ENCODE measurements at places on chromosomes 6 and 20. TPM values are rescaled to one million over a fixed set of nuclear protein-coding genes. Genes with fewer than 3 reads are reported as not detected.
A peak's percentile ranks its signal among the peaks of the same experiment; 100 is the strongest.

- H3K4me1 ChIP-seq, result no peaks in the 10 kb centered on the region
- DNase-seq, result no peak
- H3K4me3 ChIP-seq, result no peak overlapping the region
- no peak overlapping the region for H3K27ac ChIP-seq
Measured at GRCh38 chr6:44177691-44178423, 19.2 kb downstream of the CAPN11 start.

Gene PBOV1
- not detected for total RNA-seq

- peak overlapping the region; percentile 96 for H3K4me3 ChIP-seq
- H3K36me3 ChIP-seq, result no peaks in the 10 kb centered on the region
- peak overlapping the region; percentile 90 for H3K27ac ChIP-seq
Measured at GRCh38 chr6:26158076-26158580, 70.9 kb downstream of the HFE start.

Gene PTPRA
- total RNA-seq, result 59.5 TPM

Gene TINAG
- not detected for total RNA-seq

DNA sequence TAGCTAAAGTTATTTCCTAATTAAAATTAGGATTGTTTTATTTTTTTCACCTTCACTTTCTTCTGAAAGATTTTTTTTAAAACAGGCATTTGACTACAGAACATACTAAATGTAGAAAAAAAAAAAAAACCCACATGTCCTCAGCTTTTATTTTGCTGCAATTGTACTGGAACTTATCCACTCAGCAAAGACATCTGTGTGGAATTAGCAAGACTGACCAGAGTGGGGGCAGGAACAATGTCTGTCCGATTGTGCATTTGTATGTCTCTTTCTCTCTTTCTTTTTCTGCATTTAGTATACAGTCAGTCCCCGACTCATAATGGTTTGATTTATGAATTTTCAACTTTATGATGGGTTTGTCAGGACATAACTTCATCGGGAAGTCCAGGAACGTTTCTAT is 77.3 kb downstream of the CHD6 start:
- peaks cover 5% of the 10 kb centered on the region for H3K4me1 ChIP-seq
- no peak overlapping the region for H3K27ac ChIP-seq
- no peaks in the 10 kb centered on the region for H3K27me3 ChIP-seq

Gene DLK2
- 2.2 TPM for total RNA-seq

DNA sequence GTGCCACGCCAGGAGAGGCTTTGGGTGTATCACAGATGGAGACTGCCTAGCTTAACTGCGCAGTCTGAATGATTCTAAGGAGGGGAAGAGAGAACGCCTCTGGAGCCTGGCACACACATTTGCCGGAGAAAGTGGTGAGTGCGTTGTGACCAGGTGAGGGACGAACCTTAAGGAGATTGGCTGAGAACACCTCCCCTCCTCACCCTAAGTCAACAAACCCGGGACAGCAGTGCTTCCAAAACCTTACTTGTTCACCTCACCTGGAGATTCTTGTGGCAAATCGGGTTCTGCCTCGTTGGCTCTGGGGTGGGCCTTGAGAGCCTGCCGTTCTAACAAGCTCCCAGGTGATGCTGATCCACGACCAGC is 9.4 kb downstream of the SYNJ2 start:
- H3K27ac ChIP-seq, result no peak overlapping the region
- peaks cover 26% of the 10 kb centered on the region for H3K4me1 ChIP-seq
- peaks cover 7% of the 10 kb centered on the region for H3K27me3 ChIP-seq

Gene BAK1
- 11.5 TPM for total RNA-seq

- peaks cover 11% of the 10 kb centered on the region for H3K4me1 ChIP-seq
- no peak overlapping the region for H3K4me3 ChIP-seq
- H3K27ac ChIP-seq, result no peak overlapping the region
- no peak for DNase-seq
- H3K36me3 ChIP-seq, result no peaks in the 10 kb centered on the region
Measured at GRCh38 chr6:16503970-16504415, 257.3 kb downstream of the ATXN1 start.

- DNase-seq, result no peak
- no peaks in the 10 kb centered on the region for H3K36me3 ChIP-seq
- H3K27ac ChIP-seq, result no peak overlapping the region
- no peak overlapping the region for H3K4me3 ChIP-seq
- H3K4me1 ChIP-seq, result peaks cover 5% of the 10 kb centered on the region
- peaks cover 20% of the 10 kb centered on the region for H3K27me3 ChIP-seq
Measured at GRCh38 chr20:32649697-32650400, 23.9 kb downstream of the C20orf203 start.

Gene TFAP2B
- total RNA-seq, result not detected

Gene UBE2V1
- 149 TPM for total RNA-seq

DNA sequence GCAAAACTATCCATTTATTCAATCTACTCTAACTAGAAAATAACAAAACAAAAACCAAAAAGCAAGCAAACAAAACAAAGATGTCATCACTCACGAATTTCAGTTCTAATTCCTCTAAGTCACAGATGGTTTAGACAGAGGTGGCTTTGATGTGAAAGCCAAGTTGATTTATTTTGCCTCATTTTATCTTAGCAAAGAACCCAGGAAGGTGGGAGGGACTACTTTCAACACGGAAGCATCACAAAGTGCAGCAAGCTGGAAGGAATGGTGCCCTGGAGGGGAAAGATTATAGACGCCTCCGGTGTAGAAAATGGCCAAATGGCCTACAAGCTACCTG is 88.4 kb downstream of the LAMP5 start:
- no peak for DNase-seq
- no peak overlapping the region for H3K4me3 ChIP-seq
- peaks cover 3% of the 10 kb centered on the region for H3K27me3 ChIP-seq
- H3K27ac ChIP-seq, result no peak overlapping the region
- H3K36me3 ChIP-seq, result no peaks in the 10 kb centered on the region

- DNase-seq, result no peak
- H3K4me3 ChIP-seq, result no peak overlapping the region
- peaks cover under 1% of the 10 kb centered on the region for H3K36me3 ChIP-seq
Measured at GRCh38 chr6:7721649-7722048, 4.2 kb upstream of the BMP6 start.

- DNase-seq, result no peak
- H3K27me3 ChIP-seq, result no peaks in the 10 kb centered on the region
- H3K27ac ChIP-seq, result no peak overlapping the region
- peaks cover 6% of the 10 kb centered on the region for H3K36me3 ChIP-seq
Measured at GRCh38 chr6:163643866-163644265, 229.3 kb downstream of the QKI start.

DNA sequence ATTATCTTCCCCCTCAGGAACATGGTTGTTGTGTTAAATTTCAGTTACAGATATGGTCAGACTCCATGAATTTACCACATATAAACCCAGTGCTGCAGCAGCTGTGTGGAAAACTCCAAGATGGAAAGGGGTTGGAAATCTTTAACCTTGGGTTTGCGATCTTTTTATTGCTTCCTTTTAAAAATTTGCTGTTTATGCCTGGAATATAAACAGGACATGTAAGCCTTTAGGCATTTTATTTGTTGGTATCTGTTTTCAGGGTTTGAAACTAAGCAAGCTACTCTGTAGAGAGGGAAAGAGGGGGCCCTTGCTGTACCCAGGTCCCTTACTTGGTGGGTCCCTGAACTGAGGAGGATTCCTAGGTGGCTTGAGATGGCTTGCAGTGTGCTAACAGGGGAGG is 778 bp downstream of the PKIG start:
- no peak for DNase-seq
- no peaks in the 10 kb centered on the region for H3K36me3 ChIP-seq
- H3K27me3 ChIP-seq, result no peaks in the 10 kb centered on the region
- H3K27ac ChIP-seq, result no peak overlapping the region

Gene RAD21L1
- total RNA-seq, result not detected

DNA sequence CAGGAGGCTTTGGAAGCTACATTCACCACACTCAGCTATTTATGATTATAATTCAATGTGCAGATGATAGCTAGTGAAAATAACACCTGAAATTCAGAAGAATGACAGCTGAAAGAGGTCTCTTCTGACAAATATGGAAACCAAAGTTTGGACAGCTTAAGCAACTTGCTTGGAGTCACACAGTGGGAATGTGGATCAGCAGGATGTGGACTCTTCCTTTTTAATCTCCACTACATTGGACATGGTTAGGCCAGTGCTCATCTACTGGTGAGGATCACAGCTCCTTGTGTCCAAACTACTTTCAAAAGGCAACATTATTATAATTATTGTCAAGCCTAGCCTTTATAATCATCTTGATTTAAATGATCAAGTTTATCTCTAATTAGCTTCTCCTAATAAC is 10.4 kb downstream of the TRAPPC3L start:
- H3K27ac ChIP-seq, result no peak overlapping the region
- H3K27me3 ChIP-seq, result no peaks in the 10 kb centered on the region
- DNase-seq, result no peak

DNA sequence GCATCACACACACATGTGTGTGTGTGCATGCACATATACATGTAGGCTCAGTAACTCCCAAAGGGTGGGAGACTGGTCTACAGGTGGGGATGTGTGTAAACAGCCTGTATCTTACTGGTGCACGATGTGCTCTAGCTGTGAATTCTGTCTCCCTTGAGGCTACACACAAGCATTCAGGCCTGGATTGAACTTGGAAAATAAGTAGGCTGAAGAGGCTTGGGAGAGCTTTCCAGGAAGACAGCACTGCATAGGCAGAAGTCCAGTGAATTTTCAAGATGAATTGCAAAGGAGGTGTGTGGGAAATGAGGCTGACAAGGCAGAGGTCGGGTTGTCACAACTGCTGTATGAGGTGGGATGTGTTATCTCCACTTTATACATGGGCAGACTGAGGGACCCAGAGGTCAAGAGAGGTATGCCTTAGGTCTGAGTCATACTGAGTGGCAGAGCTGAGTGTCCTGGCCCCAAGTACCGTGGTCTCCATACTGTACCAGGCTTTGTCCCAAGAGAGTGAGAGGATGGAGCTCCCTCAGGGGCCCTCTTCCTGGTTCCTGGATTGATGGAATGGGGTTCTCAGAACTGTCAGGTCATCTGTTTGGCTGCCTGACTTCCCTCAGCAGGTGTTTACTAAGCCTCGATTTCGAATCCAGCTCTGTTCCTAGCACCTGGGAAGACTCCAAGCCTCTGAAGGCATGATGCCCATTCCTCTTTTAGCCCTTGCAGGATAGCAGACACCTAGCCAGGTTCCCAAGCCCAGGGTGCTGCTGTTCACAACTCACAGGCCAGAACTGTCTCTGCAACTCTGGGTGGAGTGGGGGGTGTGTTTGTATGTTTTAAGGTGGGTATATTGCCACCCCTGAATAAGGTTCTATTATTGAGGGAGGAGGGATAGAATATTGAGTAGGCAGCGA is 14.4 kb downstream of the SNPH start:
- H3K27me3 ChIP-seq, result no peaks in the 10 kb centered on the region
- H3K36me3 ChIP-seq, result no peaks in the 10 kb centered on the region
- no peak for DNase-seq

Gene SLC2A4RG
- total RNA-seq, result 47.9 TPM

- H3K4me1 ChIP-seq, result no peaks in the 10 kb centered on the region
- no peak for DNase-seq
- no peak overlapping the region for H3K27ac ChIP-seq
- H3K4me3 ChIP-seq, result no peak overlapping the region
- H3K27me3 ChIP-seq, result no peaks in the 10 kb centered on the region
- H3K36me3 ChIP-seq, result no peaks in the 10 kb centered on the region
Measured at GRCh38 chr6:5339786-5340185, 78.5 kb downstream of the FARS2 start.

- H3K27me3 ChIP-seq, result peaks cover 5% of the 10 kb centered on the region
- no peak overlapping the region for H3K4me3 ChIP-seq
- H3K36me3 ChIP-seq, result peaks cover 7% of the 10 kb centered on the region
- H3K4me1 ChIP-seq, result no peaks in the 10 kb centered on the region
- H3K27ac ChIP-seq, result no peak overlapping the region
Measured at GRCh38 chr20:48538856-48539255, 288.9 kb downstream of the PREX1 start.

Gene CEP85L
- total RNA-seq, result 51.5 TPM

DNA sequence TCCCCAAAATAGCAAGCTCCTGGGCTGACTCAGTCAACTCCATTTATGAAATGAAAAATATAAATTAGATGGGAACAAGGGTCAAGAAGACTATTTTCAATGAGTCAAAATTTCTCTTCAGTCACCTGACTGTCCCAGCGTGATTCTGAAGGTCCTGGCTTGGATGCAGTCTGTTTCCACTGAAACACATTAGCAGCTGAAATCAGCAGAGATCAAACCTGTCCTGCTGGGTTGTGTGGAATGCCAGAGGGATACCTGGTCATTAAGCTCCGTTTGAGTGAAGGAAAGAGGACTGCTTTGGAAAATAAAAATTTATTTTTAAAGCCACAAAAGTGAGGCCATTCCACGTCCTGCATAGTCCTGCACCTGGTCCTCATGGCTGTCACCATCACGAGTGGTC is 37.4 kb downstream of the PXDC1 start:
- H3K27me3 ChIP-seq, result no peaks in the 10 kb centered on the region
- H3K4me3 ChIP-seq, result no peak overlapping the region
- no peak for DNase-seq
- no peaks in the 10 kb centered on the region for H3K4me1 ChIP-seq
- no peak overlapping the region for H3K27ac ChIP-seq
- no peaks in the 10 kb centered on the region for H3K36me3 ChIP-seq

GRCh38 chr20:34017610-34018009 is 23.9 kb downstream of the RALY start:
- H3K27me3 ChIP-seq, result peaks cover 3% of the 10 kb centered on the region
- DNase-seq, result no peak
- H3K27ac ChIP-seq, result peak overlapping the region; percentile 73

- peaks cover 31% of the 10 kb centered on the region for H3K27me3 ChIP-seq
- H3K4me3 ChIP-seq, result peak overlapping the region; percentile 87
- H3K27ac ChIP-seq, result no peak overlapping the region
- no peaks in the 10 kb centered on the region for H3K36me3 ChIP-seq
- DNase-seq, result no peak
Measured at GRCh38 chr6:133896344-133896721, 7.4 kb downstream of the TCF21 start.

Gene OR2H1
- total RNA-seq, result not detected

DNA sequence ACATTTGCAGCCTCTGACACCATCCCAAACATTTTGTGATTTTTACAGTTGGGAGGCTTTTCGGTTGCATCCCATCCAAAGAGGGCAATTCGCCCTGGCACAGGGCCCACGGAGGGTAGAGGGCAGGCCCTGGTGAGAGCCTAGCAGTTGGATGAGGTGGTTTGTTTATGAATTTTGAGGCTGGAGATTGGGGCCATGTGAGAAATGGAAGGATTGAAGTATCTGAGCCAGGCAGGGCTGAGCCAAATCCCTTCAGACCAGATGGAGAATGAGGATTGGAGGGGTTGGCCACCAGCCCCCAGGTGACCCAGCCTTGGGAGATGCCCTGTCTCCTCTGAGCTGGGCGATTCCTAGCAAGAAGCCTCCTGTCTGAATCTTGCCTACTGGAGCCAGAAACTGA is 52.6 kb upstream of the CCDC167 start:
- no peak for DNase-seq
- H3K27me3 ChIP-seq, result no peaks in the 10 kb centered on the region
- no peak overlapping the region for H3K4me3 ChIP-seq
- H3K36me3 ChIP-seq, result no peaks in the 10 kb centered on the region
- no peak overlapping the region for H3K27ac ChIP-seq

GRCh38 chr20:40843251-40843650 is 154.2 kb upstream of the MAFB start:
- H3K4me1 ChIP-seq, result no peaks in the 10 kb centered on the region
- H3K27ac ChIP-seq, result no peak overlapping the region
- H3K36me3 ChIP-seq, result peaks cover 10% of the 10 kb centered on the region
- no peak for DNase-seq

GRCh38 chr6:154861825-154862224 is 128.6 kb downstream of the SCAF8 start:
- no peaks in the 10 kb centered on the region for H3K36me3 ChIP-seq
- H3K27ac ChIP-seq, result no peak overlapping the region
- no peak for DNase-seq
- H3K4me1 ChIP-seq, result peaks cover 2% of the 10 kb centered on the region
